Stimulated activated CD8-positive, alpha-beta memory T cell treated with anti-CD3 and anti-CD28 coated beads, Interleukin-4, amount 100 ng/mL, for 1 hour (primary cell): ENCODE measurements at places on chromosomes 12 and 14.

GRCh38 chr12:24054416-24054815, 104.9 kb upstream of the SOX5 start:
- DNase-seq = no peak

DNA sequence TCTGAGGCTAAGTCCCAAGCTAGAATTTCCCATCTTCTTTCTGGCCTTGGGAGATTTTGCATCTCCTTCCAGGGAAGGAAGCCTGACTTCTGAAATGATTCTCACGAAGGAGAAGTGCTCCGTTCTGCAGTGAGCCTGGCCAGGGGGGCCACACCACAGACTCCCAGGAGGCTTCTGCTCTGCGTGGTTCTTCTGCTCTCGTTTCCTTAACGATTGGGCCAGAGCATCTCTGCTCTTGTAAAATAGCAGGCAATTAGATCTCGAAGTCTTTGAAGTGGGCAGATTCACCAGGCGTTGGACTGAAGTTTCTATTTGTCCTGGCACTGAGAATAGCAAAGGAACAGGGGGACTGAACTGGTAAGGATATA, 6.7 kb upstream of the BATF start:
- DNase-seq = no peak

DNA sequence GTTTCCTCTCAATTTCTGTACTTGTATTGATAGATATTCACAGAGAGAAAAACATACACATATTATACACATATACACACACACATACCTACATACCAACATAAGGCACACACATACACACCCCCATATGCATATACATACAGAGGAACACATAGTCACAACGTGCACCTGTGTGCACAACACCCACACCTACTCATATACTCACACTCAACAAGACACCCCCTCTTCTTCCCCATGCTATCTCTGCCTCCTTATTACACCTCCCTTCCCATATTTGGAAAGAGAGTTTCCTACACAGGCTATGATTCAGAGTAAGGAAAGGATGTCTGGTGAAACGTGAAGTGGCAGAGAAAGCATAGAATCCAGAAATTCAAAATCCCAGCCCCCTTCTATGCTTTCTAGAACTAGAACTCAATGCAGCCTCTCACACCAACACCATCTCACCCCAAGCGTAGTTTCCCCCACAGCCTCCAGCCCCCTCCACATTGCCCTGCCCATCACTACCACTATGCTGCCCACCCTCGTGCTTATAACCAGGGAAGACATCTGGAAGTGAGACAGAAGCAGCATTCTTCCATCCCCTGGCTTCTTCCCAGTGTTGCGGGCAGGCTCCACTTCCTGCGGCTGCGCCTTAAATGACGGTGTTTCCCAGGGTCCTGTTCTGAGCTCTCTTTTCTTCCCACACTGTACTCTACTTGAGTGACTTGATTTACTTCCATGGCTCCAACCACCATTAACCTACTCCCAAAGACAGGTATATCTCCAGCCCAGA, 2.4 kb downstream of the RNASE8 start:
- DNase-seq = no peak

DNA sequence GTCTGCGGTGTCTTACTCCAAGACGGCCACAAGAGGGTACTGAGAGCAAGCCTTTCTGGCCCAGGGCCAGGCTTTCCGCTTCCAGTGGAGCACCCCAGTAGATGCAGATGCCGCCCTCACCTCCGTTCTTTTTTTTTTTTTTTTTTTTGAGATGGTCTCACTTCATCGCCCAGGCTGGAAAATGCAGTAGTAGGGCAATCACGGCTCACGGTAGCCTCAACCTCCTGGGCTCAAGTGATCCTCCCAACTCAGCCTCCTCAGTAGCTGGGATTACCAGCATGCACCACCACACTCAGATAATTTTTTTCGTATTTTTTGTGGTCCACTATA, 5.6 kb upstream of the LBHD2 start:
- peak; percentile 61 for DNase-seq

DNA sequence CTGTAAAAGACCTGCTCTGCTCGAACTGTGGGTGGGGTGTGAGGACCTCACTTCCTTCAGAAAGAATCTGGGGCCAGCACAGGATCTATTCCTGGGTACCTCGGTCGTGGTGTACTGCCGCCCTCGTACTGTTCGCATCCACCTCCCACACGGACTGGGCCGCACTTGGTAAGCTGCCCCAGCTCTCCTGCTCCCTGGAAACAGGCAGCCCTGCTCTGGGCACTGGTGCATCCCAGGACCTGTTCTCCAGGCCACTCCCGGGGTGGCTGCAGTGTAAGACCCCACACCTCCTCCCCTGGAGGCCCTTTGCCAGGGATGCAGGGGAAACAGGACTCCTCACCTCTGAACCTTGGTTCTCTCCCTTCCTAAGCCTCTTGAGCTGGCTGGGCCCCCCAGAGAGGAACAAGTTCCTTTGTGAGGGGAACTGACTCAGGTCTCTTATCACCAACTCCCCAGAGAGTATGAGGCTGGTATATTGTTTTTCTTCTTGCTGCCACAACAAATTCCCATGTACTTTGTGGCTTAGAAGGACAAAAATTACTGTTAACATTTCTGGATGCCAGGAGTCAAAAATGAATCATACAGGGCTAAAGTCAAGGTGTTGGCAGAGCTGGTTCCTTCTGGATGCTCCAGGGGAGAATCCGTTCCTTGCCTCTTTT, 276.5 kb downstream of the NUAK1 start:
- no peak for DNase-seq

DNA sequence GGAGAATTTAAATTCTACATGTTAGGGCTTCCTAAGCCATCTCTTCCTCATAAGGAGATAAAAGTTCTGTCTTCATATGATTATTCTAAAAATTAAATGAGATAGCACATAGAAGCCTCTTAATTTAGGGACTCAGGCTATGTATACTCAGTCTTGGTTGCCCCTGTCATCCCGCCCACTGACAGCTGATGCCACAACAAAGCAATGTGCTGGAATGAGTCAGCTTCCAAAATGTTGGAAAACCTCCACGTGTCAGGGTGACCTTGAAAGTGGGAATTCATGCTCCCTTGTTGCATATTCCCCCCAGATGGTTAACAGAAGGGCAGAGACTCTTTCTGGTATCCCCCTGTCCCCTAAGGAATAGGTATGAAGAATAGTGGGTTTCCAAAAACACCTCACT, 238.0 kb upstream of the DDHD1 start:
- no peak for DNase-seq

DNA sequence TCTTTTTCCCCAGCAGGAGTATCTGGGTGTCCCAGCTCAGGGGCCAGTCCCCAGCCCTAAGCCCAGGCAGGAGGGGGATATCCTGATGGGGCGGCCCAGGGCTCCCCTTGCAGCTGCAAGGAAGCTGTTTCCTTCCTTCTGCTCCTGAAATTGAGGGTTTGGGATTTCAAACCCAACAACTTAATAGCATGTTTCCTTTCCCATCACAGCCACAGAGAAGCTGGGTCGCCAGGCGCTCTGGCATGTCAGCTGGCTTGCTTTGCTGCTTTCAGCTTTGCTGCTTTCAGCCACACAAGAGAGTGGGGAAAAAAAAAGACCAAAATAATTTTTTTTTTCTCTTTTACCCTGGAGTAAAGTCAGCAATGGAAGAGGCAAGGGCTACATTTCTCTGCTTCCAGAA, 30.0 kb downstream of the HVCN1 start:
- DNase-seq = no peak

DNA sequence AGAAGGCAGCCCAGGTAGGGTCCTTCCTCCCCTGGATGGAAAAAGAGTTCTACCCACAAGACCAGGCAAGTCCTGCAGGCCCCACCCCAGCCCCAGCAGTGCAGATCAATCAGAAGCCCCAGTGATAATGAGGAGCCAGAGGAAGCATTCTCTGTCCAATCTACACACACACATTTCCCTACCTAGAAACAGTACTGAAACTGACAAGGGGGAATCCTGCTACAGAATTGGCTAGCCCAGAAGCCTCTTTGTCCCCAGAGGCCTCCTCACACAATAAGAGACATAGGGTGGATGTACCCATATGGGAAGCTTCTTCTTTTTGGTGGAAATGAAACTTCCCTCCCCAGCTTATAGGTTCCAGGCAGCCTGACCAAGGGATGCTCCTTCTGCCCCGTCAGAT, 9.9 kb downstream of the FSCB start:
- no peak for DNase-seq

GRCh38 chr12:50786498-50787231, 22.8 kb downstream of the ATF1 start:
- DNase-seq = no peak

- no peak for DNase-seq
Measured at GRCh38 chr14:35405304-35405996, 901 bp upstream of the NFKBIA start.

DNA sequence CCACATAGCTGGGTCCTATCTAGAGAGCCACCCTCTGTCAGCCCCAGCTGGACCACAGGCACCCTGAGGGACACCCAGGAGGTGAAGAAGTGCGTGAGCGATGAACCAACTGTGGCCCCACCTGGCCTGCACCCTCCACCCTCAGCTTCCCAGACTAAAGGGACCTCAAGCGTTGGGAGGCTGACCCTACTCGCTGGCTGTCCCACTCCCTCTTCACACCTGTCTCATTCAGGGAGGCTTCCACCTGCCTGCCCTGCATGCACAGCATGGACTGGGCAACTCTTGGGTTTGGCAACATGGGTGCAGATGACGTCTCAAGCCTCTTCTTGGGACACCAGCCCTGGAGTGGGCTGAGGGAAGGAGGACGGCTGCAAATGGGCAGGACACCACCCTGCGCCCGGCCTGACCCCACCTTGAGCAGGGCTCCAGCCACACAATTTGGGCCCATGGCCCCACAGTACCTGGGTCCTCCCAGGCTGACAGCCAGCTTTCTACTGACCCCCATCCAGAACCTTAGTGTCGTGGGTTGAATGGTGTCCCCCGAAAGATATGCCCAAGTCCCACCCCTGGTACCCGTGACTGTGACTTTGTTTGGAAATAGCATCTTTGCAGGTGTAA, 2.1 kb downstream of the TMEM179 start:
- no peak for DNase-seq

- DNase-seq = no peak
Measured at GRCh38 chr12:24820872-24821271, 128.0 kb downstream of the BCAT1 start.

DNA sequence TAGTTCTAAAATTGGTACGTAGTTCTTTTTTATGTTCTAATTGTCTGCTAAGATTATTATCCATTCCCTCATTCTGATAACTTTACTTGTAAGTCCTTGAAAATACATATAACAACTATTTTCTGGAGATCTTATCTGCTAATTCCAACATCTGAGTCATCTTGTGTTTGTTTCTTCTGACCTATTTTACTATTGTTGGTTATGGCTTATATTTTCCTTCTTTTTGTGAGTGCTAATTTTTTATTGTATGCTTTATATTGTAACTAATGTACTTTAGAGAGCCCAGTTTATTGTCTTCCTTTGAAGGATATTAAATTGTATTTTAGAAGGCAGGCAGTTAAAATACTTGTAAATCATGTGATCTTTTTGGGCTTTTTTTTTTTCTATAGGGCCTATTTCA, 149.3 kb upstream of the LRFN5 start:
- DNase-seq = no peak

DNA sequence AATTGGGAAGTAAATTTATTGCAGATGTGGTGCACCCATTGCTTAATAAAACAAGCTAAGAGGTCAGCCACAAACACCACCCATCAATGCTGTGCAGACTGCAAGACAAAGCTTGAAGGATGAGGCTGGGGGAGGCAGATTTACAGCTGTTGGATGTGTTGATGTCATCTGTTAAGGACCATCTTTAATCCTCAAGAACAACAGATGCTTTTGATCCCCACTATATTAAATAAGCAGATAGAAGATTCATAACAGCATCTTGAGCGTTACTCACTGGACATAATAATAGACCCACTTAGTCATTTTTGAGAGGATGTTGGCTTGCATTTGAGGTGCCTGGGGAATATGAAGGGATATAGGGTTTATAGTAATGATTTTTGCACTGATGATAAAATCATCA, 58.8 kb downstream of the GPR68 start:
- DNase-seq = no peak

- no peak for DNase-seq
Measured at GRCh38 chr14:61752626-61753025, 9.6 kb upstream of the SNAPC1 start.

DNA sequence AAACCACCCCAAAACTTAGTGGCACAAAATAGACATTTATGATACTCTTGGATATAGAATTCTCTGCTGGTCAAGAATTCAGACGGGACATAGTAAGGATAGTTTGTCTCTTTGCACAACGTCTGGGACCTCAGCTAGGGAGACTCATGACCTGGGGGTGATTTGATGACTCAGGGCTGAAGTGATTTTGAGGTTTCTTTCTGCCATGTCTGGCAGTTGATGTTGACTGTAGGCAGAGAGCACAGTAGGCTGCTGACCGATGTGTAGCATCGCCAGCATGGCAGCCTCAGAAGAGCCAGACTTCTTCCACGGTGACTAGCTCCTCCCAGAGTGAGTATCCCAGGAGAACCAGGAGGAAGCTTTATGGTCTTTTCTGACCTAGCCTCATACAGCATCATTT, 88.9 kb upstream of the FRMD6 start:
- no peak for DNase-seq

GRCh38 chr12:39319180-39319579, 123.7 kb downstream of the KIF21A start:
- DNase-seq = no peak

DNA sequence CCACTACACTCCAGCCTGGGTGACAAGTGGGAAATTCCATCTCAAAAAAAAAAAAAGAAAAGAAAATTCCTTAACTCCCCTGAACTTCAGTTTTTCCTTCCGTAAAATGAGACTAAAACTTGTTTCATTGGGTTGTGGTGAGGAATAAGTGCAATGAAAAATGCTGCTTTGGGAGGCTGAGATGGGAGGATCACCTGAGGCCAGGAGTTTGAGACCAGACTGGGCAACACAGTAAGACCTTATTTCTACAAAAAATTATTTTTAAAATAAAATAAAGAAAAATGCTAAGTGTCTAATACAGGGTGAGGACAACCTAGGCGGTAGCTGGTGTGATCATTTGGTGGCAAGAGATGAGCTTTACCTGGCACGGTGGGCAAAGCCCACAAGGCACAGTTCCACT, 6.9 kb downstream of the SMAGP start:
- DNase-seq = no peak

DNA sequence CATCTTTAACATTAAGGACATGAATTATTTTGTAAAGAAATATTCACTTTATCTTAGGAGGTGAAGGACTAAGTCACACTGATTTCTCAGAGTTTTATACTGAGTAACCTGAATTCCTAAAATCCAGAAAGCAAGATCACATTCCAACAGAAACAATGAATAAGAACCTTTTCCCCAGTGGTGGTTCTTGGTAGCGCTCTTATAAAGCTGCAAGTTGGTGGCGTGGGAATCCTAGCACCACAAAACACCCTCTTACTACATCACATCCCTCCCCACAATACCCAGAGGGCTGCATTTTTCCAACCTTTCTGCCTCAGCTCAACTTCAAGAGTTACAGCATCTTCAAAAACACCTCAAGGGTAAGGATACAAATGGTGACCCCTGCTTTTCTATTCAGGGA, 44.0 kb upstream of the SMUG1 start:
- DNase-seq = no peak

DNA sequence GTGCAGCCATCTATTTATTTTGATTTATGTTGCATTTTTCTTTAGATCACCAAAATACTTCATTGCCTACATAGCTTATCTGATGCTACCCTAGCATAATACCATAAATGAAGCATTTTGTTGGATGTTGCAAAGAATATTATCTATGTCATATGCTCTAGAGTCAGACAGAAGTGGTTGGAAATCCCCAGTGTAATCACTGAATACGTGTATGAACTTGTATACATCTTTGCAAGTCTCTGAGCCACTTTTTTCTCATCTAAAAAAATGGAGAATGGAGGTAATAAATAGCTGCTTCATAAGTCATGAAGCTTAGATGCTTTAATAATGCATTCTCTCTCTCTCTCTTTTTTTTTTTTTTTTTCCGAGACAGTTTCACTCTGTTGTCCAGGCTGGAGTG, 18.5 kb downstream of the EVL start:
- DNase-seq = no peak
